ENCODE measurements at places on chromosomes 4 and X.

- DNase-seq, result no peak
Measured at GRCh38 chrX:74111245-74111644, 192.7 kb upstream of the ZCCHC13 start.

- DNase-seq, result no peak
Measured at GRCh38 chrX:107716118-107716684, 59.4 kb downstream of the TSC22D3 start.

DNA sequence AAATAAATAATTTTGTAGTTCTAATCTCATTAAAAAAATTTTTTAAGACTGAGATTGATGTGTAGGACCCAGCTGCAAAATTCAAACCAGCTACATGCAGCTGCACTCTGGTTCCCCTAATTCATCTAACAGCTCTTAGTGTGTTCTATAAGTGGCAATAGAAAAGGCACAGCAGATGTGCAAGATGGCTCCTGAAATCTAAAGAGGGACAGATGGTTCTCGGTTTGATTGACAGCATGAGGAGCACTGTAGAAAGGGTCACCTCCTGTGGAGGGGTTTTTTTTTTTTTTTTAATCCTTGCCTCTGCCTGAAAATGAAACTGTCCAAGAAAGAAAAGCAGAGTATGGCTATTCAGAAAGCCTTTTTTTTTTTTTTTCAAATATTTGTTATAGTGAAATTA lies 16.9 kb upstream of the OCIAD1 start:
- no peak for DNase-seq

DNA sequence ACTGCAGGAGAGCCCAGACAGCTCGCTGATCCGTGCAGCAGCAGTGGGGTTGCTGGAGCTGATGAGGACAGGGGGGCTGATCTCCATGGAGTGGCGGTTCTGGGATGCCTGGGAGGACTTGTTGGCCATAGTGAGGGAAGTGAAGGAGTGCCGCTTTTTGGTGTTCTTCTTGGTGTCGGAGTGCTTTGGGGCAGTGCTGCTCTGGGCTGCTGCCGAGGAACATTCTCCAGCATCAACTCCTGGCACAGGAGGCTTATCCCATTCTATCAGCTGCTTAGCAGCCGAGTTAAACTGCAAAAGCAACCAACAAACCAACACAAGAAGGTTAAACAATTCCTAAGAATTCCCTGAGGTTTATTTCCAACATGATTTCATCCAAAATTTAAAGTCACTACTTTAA lies 126.3 kb upstream of the CBR4 start:
- DNase-seq, result no peak

DNA sequence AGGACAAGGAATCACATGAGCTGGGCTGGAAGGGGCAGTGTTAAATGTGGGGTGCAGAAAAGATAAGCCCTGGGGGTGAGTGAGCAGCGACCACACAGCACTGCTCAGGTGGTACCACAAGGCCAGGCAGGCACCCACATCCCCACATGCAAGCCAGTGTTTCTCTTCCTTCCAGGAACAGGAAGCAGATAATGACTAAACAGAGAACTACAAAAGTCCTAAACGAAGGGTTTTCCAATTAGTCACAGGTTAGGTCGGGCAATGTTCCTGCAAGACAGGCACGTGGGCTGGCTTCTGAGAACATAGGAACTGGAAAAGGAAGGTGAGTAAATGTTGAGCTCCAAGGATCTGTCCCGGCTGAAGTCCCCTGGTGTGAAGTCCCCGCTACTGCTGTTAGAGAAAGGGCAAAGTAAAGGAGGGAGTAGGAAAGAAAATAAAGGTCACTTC lies 19.5 kb downstream of the RELL1 start:
- DNase-seq, result no peak

DNA sequence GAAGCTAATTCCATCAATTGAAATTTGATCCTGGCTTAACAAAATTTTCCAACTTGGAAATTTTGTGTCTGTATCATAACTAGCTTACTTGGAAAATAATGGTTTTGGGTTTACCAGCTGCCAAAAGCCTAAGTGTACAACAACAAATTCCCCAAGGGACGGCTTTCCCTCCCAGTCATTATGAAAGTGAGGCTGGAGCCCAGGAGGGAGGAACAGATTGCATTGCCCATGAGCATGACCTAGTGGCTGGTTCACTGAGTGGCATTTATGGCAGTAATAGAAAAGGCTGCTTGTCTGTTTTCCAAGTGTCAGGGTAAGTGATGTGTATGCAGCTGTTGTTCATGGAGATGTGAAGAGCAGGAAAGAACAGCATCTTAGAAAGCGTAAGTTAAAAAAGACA lies 70.8 kb upstream of the HHIP start:
- DNase-seq, result no peak

DNA sequence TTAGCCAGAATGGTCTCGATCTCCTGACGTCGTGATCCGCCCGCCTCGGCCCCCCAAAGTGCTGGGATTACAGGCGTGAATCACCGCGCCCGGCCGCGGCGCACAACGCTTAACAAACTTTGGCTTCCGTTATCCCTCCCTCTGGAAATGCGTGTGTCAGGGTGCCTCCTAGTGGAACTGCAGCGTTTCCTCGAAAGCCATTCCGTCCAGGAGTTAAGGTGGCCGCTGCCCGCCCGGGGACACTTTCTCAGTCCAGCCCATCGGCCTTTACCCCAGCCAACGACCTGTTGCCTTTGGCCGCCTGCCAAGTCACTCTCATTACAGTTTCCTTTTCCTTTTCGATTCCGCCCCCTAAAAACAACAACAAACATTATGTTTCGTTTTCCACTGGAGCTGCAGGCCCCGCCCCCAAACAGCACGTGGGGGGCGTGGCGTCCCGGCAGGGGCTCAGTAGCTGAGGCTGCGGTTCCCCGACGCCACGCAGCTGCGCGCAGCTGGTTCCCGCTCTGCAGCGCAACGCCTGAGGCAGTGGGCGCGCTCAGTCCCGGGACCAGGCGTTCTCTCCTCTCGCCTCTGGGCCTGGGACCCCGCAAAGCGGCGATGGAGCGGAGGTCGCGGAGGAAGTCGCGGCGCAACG lies at the start of gene HERC5:
HERC5 (plus strand) TSS at position 450 of the 637 bp plus-strand sequence; CDS start at position 601, 151 bp downstream.
- peak; percentile 68 for DNase-seq

DNA sequence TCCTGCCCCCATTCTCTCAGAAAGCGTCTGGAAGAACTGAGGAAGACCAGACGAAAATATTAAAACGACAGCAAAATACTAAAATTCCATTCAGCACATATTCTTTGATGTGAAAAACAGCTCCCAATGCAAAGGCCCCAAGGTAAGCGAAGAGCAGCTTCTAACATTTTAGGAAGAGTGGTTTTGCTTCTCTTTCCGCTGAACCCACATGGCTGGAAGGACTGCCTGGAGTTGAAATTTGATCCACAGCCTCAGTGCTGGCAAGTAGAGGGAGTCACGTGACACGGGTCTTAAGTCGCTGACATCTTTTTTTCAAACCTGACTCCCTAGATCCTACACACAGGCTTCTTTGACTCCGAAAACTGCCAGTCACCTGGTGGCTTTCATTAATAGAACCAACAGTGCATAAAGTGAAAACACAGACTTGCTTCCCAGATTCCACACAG lies at the start of gene FAM13A:
FAM13A (minus strand) TSS at position 233 of the 446 bp plus-strand sequence; CDS start at position 12, 221 bp downstream.
- no peak for DNase-seq

DNA sequence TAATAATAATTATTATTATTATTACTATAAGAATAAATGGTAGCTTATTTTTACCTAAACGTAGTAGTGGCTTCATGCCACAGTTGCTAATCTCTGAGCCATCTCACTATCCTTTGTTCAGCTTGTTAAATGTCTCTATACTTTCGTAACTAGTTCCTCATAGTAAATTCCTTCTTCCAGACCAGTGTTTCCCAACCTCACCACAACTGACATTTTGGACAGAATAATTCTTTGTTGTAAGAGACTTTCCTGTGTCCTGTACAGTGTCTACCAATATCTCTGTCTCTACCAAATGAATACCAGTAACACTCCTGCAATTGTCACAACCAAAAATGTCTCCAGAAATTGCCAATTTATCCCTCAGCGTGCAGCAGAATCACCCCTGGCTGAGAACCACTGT lies 1040.9 kb downstream of the DMD start:
- DNase-seq, result no peak

DNA sequence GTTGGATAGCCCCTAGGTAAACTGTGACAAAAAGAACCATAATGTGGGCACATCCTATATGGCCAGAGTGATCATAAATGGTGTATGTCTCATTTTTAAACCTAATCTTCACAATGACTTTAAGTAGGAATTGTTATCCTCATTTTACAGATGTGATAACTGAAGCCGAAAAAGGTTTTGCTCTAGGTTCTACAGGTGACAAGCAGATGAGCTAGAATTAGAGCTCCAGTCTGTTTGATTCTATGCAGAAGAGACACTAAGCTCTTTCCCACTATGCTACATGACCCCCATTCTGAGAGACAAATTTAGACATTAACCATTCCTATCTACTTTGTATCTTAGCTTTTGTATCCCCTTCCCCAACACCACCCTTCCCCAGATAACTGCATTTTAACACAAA lies 2.0 kb downstream of the AREG start:
- DNase-seq, result no peak

GRCh38 chr4:84146300-84146959 lies 352.7 kb downstream of the NKX6-1 start:
- DNase-seq, result no peak

- DNase-seq, result no peak
Measured at GRCh38 chrX:110173192-110174175, 144.4 kb downstream of the AMMECR1 start.

- DNase-seq, result no peak
Measured at GRCh38 chr4:82903737-82904136, 3.2 kb downstream of the THAP9 start.

DNA sequence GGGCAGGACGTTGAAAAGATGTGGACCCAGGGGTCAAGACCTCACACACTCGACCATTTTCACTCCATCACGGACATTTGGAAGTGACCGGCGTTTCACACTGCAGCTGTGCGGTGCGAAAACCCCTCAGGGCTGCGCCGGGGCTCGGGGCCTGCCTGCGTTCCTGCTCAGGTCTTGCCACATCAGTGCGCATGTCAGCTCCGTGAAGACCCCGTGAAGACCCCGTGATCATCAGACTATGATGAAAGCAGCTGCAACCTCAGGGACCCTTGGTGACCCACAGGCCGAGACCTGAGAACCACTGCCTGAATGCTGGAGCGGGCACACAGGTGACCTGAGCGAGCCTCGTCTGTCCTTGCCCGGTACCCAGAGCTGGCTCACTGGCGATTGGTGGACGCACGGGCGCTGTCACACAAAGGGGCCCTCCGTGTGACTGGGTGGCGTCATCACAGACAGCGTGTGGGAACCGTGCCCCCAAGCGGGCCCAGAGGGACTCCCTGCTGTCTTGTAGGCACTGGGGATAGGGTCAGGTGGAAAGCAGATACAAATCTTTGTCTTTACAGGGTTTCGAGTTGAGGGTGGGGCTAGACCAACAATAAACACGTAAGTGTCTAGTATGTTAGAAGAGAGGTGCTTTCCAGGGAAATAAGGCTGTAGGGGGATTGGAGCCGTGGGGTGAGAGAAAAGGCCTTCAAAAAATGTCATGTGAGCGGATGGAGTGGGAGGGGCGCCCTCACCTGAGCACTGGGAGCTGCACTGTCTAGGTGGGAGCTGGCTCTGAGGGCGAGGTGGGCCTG lies 12.7 kb downstream of the MSANTD1 start:
- DNase-seq, result no peak

DNA sequence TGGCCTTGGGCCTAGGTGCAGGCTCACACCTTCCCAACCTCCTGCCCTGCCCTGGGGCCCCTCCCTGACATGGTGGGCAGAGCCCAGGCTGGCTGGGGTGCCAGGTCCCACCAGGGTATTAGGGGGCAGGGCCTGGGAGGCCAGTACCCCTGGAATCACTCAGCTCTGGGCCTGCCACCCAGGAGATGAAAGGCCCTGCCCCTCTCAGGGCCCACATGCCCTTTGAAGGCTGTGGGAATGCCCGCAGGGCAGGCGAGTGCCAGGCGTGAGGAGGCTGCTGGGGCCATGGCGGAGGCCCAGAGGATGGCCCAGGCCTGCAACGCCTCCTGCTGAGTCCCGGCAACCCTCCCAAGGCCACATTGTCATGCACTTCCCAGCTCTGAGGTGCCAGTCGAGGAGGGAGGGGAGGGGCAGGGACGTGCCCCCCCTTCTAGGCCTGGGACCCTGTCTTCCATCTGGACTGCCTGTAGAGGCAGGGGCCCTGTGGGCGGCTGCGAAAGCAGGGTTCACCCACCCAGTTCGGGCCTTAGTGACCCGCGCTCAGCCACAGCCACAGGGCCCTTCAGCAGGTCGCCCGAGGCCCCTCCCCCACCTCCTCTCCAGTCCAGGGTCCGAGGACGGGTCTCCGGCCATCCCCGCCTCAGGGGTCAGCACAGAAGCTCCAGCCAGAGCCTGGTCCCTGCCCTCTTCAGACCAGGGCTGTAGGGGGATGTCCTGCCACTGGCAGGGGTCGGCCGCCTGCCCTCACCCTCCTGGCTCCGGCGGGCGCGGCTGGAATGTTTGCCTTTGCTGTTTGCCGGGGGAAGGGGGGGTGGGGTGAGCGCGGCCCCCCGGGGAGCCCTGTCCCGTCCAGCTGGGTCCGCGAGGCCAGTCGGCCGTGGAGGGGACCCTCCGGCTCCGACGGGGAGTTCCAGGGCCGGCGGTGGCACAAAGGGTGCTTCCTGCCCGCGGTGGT lies 26.7 kb upstream of the FGFR3 start:
- no peak for DNase-seq

DNA sequence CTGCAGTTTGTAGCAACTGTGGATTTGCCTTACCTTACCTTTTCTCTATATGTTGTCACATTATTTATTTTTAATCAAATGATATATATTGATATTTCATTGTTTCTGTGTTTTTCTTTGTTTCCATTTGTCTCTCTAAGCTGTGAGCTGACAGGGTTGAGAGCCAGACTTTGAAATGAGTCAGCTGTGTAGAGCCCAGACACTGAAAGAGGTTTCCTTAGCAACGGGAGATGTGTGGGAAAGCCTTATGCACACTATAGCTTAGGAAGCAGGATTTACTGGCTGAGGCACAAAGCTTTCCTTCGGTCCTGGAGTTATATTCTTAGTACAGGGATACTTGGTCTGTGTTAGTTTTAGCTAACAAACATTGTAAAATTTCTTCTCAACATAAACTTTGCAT lies 192.2 kb downstream of the FGF13 start:
- no peak for DNase-seq

GRCh38 chr4:84221704-84222103 lies 277.4 kb downstream of the NKX6-1 start:
- DNase-seq, result no peak

GRCh38 chr4:98557194-98557892 lies 101.1 kb downstream of the TSPAN5 start:
- DNase-seq, result no peak

DNA sequence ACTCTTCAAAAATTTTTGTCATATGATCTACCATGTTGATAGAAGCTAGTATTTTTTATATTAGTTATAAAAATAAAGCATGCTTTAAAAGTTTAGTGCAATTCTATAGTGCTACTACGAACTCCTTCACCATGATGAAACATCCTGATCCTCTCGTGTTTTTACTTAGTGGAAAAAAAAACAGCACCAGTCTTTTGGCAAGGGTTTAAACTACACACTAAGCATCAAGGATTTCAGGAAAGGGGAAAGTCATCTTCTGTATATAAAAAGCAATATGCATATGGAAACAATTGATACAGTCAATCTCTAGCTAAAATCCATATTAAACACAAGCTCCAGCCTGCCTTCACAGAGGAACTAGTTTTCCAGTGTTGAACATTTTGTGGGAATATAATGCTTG lies 18.7 kb downstream of the CHM start:
- no peak for DNase-seq

Data from stimulated activated CD4-positive, alpha-beta T cell treated with anti-CD3 and anti-CD28 coated beads, TNF-alpha, amount 100 ng/mL, for 24 hours (primary cell).